ENCODE measurements at places on chromosomes 3 and 15.

GRCh38 chr15:69165637-69166025 is 5.2 kb downstream of the GLCE start:
- DNase-seq, result no peak

DNA sequence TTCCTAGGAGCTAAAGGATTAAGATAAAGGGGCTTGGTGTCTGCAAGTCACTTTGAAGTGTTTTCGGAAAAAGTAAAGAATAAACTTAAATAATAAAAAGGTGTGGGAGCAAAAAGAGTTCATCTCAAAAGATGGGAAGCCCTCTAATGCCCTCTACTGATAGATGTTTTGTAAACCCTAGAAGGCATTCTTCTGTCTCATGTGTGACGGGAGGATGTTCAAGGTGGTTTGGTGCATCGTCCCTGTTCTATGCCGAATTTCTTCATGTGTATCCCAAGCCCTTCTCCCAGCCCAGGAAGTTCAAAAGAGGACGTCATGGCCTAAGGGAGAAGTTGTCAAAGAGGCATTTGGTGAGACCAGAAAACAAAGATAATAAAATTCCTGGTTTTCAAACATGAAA is 37.2 kb downstream of the CCK start:
- peak; percentile 62 for DNase-seq

- peak; percentile 59 for DNase-seq
These were observed 1.8 kb downstream of the ANP32A start for GRCh38 chr15:68818769-68819494.

- no peak for DNase-seq
These were observed 268.4 kb upstream of the CHRM5 start for GRCh38 chr15:33699691-33700447.

DNA sequence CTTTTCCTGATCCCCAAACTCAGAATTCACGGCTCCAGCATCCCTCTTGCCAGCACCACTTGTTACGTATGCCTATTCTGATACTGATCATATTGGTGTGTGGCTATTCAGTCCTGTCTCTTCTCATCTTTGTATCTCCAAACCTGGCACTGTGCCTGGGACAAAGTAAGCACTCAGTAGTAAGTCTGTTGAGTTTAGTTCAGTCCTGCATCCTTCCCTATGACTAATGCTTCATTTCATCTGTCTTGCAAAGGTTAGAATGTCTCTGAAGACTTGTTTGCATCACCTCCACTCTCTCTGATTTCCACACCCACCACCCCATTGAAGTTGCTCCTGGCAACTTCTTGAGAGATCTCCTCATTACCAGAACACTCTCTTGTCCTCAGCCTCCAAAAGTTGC is 80.3 kb downstream of the HMG20A start:
- no peak for DNase-seq

DNA sequence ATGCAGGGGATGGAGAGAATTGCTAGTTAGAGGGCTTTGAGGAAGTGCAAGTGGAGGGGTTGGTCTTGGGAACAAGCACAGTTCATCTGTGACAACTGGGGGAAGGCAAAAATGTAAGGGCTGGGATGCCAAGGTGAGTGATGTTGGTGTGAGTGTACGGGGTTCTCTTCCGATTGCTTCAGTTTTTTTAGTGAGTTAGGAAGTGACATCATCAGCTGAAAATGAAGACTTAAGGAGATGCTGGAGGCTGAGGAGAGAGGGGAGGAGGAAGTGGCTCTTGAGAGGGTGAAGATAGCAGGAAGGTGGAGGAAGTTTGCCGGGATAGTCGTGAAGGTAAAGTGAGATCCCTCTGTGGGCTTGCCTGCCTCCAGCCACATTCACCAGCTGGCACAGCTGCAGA is 12.7 kb downstream of the TICRR start:
- DNase-seq, result no peak

DNA sequence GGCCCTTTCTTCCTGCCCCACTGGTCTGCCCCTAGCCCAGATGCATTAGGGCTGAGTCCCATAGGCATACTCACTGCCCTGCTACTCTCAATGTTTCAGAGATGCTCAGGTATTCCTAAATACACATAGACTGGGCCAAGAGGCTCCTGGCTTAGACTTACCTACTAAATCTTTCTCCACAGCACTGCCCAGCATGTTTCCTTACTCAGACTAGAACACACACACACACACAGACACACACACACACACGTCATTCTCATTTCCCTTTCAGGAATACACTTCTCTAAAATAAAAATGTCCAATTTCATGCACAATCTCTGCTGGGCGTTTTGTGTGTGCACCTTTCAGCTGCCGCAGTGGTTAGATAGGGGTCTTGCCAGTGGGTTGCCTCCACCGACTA is 175.7 kb downstream of the FAM43A start:
- no peak for DNase-seq

- no peak for DNase-seq
These were observed 135.6 kb downstream of the TPRA1 start for GRCh38 chr3:127454968-127455367.

DNA sequence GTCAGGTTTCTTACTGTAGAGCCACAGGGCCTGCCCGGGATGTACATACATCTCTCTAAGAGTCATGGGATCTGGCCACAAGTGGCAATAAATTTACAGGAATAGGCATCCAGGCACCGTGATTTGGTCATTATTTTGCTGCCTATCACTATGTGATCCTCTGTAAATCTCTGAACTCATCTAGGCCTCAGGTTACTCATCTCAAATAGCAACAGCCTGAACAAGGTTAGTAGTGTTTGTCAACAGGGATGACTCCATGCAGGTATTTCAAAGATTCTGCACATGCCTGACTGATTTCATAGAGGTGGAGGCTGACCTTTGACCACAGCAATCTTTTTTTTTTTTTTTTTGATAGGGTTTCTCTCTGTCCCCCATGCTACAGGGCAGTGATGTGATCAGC is 88.8 kb upstream of the TBL1XR1 start:
- no peak for DNase-seq
